ENCODE measurements at places on chromosomes 7 and 10.

GRCh38 chr10:89100680-89101079 lies 106.4 kb downstream of the CH25H start:
- DNase-seq, result no peak

GRCh38 chr10:43816351-43817321 lies 168.0 kb upstream of the ZNF32 start:
- peak; percentile 74 for DNase-seq

- peak; percentile 96 for DNase-seq
Measured at GRCh38 chr10:323651-324293, 188.5 kb downstream of the ZMYND11 start.

GRCh38 chr10:93872375-93873158 lies 21.2 kb upstream of the SLC35G1 start:
- no peak for DNase-seq

DNA sequence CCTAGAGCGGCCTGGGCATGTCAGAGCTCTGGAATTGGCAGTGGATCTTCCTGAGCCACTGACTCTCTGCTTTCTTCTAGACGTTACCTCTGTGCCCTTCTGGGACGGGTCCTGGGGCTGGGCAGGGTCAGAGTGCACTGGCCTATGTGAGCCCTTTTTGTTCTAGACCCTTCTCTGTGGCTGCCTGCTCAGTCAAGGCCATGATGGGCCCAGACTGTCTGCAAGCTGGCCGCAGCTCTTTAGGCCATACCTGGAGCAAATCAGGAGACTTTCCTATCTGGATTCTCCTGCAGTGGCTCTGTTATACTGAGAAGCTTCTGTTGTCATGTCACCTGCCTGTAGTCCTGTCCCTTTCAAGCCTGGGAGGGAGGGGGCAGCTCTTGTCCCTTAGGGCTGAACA lies 70.1 kb downstream of the ADCY1 start:
- no peak for DNase-seq

GRCh38 chr7:14818871-14819270 lies 83.7 kb downstream of the DGKB start:
- no peak for DNase-seq

GRCh38 chr7:2638224-2638991 lies 6.6 kb downstream of the TTYH3 start:
- DNase-seq, result peak; percentile 73

DNA sequence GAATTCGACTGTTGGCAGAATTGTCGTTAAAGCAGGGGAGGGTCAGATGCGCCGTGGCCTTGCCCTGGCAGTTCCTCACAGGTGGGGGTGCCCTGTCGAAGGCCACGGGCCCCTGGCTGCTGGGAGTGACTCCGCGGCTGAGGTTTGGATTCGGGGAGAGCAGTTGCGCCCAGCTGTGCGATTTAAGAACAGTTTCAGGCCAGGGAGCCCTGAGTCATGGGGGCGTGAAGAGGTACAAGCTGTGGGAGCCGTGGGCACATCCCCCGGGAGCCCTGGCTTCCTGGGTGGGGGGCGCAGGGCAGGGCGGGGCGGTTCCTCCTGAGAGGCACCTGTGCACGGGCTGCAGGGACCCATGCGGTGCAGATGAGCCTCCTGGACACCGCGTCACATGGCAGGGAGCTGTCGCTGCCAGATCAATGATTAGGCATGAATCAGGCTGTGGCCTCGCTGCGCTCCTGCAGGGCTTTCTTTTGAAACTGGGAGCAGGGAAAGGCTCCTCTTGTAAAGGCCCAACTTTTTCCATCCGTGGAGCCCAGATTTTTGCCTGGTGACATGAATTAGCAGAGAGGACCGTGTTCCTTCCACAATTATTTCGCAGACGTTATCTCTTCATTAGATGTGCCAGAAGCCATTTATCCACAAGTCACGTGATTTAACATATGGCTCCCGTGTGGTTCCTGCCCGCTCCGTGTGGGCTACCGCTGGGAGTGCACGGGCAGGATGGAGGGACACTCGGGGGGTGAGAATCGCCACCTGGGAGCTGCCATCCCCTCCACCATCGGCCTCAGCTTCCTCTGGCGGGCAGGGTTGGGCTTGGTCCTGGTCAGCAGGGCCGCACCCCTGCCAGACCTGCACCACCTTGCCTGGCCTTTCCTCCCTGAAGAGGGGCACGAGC lies 918 bp downstream of the PWWP2B start:
- no peak for DNase-seq

DNA sequence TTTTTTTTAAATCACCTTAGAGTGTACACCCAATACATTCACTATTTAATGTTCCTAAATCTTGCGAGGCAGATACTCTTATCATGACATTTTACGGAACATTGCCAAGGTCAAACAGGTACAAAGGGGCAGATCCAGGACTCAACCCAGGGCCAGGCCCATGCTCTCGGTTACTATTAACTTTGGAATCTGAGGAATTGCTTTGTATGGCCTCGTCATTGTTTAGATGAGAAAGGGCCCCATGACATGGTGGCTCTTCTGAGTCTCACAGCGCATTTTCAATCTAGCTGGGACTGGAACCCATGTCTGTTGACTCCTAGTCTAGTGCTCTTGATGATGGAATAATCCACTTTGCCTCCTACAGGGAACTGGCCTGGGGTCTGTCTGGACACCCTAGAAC lies 59.1 kb downstream of the GATA3 start:
- no peak for DNase-seq

- no peak for DNase-seq
Measured at GRCh38 chr7:74293577-74293908, 4.3 kb downstream of the CLIP2 start.

DNA sequence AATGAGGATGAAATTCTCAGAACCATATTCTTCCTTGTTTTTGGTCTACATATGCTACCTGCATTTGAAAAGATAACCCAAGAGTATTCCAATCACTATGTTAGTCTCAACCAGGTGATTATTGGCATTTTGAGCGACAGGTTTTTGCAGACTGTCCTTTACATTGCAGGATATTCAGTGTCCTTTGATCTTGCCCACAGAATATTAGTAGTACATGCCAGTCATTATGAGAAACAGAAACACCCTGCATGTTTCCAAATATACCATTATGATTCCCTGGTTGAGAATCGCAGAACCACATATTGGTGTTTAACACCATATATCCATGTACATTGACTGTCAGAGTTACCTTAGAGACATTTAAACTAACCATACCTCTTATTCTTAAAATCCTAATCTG lies 30.6 kb downstream of the TMEM243 start:
- no peak for DNase-seq

DNA sequence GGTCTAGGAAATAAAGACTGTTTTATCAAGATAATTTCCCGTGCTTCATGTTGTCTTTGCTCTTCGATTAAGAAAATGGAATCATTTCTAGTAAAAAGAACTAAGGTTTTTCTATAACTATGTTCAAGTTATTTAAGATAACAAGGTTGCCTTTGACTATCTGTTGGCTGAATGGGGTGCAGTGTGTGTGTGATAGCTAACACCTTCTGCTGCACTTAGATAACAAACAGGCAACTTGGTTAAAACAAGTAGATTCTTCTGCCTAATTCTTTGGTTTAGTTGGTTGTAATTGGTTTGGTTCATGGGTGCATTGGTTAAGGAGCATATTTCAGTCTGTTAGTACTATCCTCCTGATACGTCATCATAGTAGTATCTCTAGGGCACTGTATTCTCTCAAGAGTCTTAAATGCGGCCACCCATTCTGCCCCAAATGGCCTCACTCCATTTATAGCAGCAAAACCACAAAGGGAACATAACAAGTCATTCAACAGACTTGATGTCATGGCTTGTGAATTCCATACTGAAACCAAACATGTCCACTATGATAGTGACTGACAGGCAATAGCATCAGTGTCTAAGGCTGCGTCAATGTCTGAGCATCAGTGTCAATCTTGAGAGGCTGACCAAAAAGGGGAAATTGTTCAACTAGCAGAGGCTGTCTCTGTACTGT lies 55.7 kb downstream of the CCDC3 start:
- no peak for DNase-seq

GRCh38 chr10:70622981-70623844 lies 20.7 kb upstream of the PRF1 start:
- peak; percentile 31 for DNase-seq
